NCI-H524 treated with DMSO at 0.1 percent for 48 hours (cell line): ENCODE measurements at places on chromosomes 12 and 14.
A peak's percentile ranks its signal among the peaks of the same experiment; 100 is the strongest.

- peak; percentile 97 for DNase-seq
These were observed at the start of gene DPF3 for GRCh38 chr14:72893636-72894322. Gene DPF3 (minus strand): TSS chr14:72894101. CDS start chr14:72894088, 13 bp downstream.

- DNase-seq = no peak
These were observed 4.4 kb upstream of the GPHN start for GRCh38 chr14:66503532-66503931.

- no peak for DNase-seq
These were observed 86.4 kb upstream of the NOS1 start for GRCh38 chr12:117447665-117448366.

- DNase-seq = no peak
These were observed 152.0 kb upstream of the AVPR1A start for GRCh38 chr12:63302941-63303536.

DNA sequence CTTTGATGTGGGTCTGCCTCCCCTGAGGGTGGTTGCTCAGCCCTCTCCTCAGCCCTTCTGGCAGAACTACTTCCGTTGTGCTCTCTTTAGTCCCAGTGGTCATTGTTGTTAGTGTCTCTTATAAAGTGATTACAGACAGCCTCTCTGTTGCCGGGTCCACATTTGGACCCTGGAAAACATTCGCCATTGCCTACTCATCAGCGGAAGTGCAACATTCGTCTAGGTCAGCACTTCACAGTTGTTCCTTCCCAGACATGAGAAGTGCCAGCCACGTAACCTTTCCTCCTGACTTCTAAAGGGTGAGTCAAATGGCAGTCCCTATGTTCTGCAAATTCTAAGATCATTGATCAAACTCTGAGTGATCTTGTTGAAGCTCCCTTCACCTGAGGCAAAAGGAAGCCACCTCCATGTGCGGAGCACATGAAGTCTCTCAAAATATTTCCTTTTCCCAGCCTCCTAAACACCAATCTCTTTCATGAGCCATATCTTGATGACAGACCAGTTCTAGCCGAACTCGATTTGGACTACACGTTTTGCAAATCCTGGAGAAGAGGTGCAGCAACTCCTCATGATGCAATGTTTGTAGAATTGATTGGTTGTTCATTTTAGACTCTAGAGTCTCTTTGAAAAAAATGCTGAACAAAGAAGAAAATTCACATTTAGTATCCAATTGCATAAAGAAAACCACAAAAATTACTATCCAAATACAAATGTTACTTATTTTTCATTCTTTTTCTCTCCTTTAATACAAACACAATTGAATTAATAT is 163.8 kb downstream of the RPL10L start:
- DNase-seq = no peak

- DNase-seq = no peak
These were observed 175.1 kb upstream of the SLC38A2 start for GRCh38 chr12:46547421-46548354.

DNA sequence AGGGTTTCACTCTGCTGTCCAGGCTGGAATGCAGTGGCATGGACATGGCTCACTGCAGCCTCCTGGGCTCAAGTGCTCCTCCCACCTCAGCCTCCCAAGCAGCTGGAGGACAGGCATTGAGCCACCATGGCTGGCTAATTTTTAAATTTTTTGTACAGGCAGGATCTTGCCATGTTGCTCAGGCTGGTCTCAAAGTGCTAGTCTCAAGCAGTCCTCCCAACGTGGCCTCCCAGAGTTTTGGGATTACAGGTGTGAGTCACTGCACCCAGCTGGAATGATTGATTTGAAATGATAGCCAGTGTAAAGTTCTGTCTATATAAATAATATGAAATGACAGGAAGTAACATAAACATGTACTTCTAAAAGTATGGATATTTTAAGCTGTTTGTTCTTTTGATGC is 172.7 kb downstream of the FUT8 start:
- DNase-seq = no peak

- peak; percentile 35 for DNase-seq
These were observed 927 bp upstream of the LRP6 start for GRCh38 chr12:12267742-12268200.

- DNase-seq = no peak
These were observed 78.4 kb downstream of the FRMD6 start for GRCh38 chr14:51730098-51730497.

DNA sequence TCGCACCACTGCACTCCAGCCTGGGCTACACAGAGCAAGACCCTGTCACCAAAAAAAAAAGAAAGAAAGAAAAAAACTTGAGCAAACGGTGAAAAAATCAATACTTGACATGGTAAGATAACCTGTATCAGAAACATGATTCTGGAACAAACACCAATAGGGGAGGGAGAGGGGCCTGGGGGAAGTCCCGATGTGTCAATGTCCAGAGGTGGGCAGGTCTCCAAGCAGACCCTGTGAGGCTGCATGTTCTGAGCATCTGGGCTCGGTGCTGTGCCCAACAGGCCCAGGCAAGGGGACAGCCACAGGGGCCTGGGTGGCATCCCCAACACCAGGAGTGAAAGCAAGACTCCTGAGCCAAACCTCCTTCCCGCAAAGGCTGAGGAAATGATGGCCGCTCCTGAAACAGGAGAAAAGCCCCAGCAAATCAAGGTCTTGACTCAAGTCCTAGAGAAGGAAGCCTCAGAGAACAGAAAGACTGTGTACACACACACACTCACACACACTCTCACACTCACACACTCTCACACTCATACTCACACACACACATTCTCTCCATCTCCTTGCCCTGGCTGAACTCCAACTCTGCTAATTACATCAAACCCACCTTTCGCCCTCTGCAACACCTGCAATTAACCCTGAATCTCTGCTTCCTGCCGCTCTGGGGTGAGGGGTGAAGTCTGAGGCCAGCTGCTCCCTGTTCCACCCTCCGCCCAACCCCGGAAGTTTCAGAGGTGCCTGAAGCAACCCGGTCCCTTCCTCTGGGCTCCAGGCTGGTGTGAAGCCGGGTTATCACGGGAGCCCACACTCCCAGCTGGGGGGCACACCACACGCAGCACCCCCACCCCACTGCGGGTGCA is 20.4 kb downstream of the CCDC88C start:
- no peak for DNase-seq

GRCh38 chr14:81473456-81474147 is 60.1 kb downstream of the SEL1L start:
- no peak for DNase-seq

DNA sequence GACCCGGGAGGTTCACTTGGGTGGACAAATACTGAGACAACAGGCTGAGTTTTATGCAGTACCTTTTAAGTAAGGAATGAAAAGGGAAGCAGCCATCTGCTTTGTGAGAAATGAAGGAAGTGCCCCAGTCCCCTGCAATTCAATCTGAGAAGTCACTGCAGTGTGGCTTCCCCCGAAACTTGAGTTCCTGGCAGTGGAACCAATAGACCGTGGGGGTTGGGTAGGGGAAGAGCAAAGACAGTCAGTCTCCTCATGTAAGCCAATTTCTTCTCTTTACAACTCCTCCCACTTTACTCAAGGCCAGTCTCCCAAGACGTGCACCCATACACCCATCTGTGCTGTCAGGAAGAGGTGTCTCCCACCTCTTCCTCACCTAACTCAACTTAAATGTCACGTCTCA is 206.5 kb downstream of the BCAT1 start:
- no peak for DNase-seq

- no peak for DNase-seq
These were observed 11.4 kb downstream of the TMEM121 start for GRCh38 chr14:105537580-105538474.

DNA sequence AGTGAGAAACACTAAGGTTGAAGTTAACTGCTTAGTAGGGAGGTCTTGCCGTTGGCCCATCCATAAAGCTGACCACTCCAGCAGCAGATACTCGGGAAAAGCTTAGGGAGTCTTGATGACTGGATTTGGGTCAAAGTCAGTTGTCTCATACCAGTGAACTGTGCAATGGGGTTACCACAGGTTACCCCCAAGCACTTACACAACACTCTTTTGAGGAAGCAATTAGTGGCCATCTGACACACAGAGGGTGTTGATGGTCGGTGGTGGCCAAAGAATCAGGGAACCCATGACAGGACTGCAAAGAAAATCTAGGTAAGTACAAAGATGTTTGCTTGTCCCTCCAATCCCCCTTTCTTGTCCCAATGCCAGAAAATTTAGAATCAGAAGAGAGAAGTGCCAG is 410.2 kb downstream of the APAF1 start:
- DNase-seq = no peak

DNA sequence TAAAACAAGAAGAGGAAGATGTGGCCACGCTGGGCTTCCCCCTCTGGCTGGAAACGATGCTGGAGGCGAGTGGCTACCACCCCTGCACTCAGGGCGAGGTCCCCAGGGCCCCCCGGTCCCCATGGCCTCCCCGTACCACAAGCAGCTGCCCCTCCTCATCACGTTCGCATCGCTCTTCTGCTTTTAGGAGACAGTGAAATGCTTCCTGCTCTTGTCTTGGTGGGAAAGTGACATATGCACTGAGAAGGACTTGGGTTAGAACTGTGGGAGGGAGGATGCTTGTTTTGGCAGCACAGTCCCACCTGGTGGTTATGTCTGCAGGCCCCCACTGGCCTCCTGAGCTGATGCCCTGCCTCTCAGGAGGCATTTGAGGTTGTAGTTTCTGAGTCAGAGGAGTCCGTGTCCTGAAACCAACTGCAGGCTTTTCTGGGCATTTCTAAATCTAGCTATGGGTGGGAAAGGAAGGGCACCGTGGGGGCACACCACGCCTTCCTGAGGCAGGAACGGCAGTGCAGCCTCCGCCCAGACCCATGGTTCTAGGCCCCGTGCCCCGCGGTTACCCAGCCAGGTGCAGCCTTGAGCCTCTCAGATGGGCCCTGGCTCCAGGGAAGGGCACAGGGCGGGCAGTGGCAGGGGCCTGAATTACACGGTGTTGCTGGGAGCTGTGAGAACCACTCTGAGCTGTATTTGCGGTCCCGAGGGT is 139.3 kb downstream of the ADGRD1 start:
- DNase-seq = no peak

DNA sequence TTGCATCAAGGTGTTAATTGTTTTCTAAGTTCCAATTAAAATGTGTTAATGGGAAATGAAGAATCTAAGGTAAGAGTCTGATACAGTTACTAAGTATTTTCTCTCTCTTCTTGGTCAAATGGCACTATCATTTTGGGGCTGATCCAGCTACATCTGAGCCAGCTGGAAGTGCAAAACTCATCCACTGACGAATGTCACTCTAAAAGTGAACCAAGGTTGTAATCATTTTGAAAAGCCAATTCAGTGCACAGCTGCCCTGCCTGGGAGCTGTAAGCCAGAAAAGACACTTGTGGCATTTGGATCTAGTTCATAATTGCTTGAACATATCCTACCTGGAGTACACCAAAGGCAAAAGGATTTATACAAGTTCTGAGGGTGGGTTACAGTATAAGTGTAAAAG is 1011.3 kb downstream of the AACS start:
- DNase-seq = no peak

DNA sequence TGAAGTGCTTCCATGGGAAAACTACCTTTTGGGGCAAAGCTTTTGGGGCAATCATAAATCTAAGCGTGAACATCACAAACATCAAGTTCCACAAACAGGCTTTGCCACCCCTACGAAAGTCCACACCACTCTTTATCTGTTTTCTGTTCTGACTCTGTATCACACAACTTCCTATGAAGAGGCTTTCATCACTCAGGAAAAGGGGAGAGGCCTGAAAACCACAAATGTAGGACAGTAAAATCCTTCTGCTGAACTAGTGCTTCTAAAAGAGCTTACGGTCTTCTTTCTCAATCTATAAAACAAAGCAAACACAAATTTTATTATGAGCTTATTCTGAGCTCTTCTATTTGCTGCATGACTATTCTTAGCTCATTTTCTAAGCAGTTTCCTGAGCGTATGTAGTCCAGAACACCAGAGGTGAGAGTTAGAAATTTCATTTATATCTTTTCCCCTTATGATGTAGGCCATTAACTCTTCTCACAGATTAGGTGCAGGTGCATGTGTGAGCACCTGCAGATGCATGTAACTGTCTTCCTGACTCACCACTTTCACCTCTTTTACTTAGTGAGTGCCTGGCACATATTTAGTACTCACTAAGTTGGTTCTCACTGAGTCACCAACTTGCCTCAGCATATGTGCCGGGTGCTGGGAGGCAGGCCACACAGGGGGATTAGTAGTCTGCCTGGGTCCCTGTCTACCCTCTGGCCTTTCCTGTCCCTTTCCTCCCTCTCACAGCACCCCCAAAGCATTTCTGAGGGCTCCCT is 32.9 kb upstream of the SYCP3 start:
- DNase-seq = no peak

DNA sequence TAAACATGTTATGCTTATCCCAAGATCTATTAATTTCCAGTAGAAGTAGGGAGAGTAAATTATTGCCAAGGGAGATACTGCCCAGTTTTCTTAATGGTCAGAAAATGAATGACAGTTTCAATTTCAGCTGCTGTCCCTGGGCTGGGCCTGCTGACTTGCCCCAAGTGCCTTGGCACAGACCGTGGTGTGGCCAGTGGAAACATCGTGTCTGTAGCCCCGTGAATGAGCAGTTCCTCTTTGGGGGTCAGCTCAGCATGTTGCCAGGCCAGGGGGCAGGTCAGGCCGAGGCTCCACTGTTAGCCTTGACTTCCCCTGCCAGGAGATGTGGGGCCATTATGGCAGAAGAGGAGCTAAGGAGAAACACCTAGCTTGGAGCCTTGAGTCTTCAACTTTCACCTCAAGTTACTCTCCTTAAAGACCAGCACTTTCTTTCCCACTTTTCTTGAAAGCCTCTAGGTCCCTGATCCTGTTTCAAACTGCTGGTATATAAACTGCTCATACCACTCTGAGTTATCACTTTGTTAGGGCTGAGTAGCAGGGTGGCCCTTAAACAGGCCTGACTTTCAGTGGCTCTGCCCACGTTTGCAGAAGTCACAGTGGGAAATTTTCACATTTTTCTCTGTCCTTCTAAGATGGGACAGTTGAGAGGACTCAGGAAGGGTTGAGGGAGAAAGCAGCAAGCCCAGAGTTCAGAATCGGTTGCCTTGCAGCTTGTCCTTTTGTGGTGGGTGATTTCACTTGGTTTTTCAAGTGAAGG is 73.2 kb downstream of the SUSD6 start:
- no peak for DNase-seq

DNA sequence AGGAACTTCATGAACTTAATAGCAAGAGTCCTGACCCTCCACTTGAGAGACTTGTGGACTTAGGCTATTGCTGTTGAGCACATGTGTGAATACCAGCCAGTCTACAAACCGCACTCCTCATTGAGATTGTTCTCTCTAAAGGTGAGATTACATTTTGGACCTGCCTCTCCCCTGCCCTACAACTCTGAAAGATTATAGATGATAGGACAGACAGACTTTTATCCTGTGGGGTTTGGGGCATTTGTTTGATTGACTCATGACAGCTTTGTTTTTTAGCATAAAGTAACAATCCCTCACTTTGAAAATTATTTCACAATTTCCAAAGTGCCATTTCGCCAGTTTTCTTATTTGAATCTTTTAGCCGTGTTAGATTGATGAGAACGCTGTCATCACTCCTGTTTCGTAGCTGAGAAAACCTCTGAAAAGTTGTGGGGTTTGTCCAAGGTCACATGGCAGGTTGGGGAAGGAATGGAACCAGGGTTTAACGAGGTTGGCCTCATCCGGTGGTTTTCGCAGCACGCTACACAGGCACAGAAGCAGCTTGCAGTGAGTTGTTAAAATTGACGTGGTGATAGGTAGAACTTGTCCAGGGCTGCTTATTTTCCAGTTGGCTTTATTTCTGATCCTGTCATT is 836 bp downstream of the EVL start:
- DNase-seq = no peak
